Caki2 (cell line): ENCODE measurements at places on chromosomes 11 and 22.

GRCh38 chr22:41531715-41532477 lies 12.4 kb downstream of the POLR3H start:
- DNase-seq = no peak

DNA sequence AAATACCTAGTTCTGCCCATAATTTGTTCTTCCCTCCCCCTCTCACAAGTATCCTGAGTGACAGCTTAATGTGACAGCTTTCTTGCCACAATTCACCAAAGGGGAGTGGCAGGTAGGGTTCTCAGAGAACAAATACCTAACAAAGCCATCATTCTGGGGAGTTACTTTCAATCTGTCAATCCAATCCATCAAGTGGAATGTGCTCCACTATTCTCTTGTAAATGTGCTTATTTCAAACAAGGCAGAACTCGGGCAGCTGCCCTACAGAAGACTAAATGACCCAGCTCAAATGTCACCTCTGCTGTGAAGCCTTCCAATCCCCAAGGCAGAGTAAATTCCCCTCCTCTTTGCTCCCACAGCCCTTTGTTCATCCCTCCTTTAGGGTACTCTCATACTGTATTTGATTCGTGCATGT lies 27.8 kb downstream of the LGR4 start:
- no peak for DNase-seq

GRCh38 chr11:2481253-2481652 lies 36.4 kb downstream of the KCNQ1 start:
- no peak for DNase-seq

GRCh38 chr11:47998733-47999359 lies 18.5 kb downstream of the PTPRJ start:
- DNase-seq = peak; percentile 83

DNA sequence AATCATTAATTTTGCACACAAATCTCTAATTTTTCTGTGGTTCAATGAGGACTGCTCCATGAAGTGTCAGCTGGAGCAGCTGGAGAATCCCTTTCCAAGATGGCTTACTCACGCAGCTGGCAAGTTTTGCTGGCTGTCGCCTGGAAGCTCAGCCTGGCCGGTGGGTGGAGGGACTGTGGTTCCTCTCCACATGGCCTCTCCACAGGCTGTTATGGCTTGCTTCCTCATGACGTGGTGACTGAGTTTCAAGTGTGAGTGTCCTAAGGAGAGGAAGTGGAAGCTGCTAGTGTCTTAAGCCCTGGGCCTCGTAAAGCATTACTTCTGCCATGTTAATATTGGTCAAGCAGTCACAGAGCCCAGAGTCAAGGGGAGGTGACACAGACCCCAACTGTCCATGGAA lies 14.0 kb upstream of the NRIP3 start:
- DNase-seq = no peak

GRCh38 chr11:128161436-128161835 lies 425.9 kb downstream of the ETS1 start:
- no peak for DNase-seq

- peak; percentile 39 for DNase-seq
These were observed 4.1 kb upstream of the CD82 start for GRCh38 chr11:44561275-44561805.

DNA sequence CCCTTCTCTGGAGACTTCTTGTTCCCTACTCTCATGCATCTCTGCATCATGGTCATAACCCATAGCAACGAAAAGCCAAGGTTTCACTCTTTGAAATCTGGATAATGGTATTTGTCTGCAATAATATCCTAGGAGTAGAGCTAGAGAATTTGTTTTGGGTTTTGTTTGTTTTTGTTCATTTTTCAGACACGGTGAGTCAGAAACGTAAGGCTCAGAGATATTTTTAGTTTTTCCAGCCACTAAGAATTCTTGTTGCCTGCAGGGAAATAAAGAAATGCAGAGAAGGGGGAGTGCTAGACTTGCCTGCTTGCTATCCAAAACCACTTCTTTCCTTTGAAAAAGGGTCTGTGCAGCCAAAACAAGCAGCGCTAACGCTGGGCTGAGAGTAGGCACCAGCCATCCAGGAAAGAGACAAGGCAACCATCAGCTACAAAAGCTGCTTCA lies 26.0 kb downstream of the POU2AF3 start:
- no peak for DNase-seq

DNA sequence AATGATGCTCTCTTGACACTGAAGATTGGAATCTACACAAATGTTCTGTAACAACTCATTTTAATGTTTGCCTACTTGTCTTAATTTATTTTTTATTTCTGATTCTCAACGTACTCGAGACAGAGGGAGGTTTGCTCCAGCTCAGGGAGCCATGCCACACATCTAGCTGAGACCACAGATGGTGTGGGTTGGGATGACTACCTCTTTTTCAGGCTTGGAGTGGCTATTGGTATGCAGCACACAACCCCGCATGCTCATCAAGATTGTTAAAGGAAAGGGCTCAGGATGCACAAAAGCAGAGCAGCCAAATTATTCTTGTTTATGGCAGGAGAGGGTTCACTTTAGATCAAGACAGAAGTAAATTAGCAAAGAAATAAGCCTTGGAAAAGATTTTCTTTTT lies 424.5 kb downstream of the OPCML start:
- DNase-seq = no peak

GRCh38 chr11:2860636-2861035 lies 24.9 kb downstream of the CDKN1C start:
- DNase-seq = peak; percentile 51

- peak; percentile 2 for DNase-seq
These were observed 25.8 kb downstream of the QSER1 start for GRCh38 chr11:32918427-32918826.

GRCh38 chr11:23679981-23680380 lies 816.9 kb upstream of the LUZP2 start:
- no peak for DNase-seq

DNA sequence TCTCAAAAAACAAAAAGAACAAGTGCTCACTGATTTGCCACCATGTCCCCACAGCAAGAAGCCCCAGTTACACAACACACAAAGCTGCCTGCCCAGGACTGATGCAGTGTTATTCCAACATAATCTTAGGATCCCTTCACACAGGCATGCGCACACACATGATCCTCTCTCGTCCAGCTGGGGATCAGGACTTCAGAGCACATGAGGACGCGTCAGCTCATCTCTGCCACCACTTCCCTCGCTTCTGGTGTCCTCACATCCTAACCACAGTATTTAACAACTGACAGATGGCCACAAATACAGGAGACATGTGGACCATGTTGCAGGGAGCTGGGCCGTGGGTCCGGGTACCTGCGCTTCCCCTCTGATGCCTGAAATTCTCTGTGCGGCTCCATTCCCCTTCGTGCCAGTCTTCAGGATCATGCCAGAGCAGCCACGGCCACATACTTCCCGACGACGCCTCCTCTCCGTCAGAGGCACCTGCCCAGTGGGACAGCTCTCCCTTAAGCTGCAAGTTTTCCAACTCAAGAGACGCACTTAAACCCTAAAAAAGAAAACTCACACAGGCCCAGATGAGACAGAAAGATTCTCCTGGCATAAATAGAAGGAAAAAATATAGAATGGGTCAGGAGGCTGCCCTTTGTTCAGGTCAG lies 68.3 kb downstream of the PACSIN2 start:
- no peak for DNase-seq

DNA sequence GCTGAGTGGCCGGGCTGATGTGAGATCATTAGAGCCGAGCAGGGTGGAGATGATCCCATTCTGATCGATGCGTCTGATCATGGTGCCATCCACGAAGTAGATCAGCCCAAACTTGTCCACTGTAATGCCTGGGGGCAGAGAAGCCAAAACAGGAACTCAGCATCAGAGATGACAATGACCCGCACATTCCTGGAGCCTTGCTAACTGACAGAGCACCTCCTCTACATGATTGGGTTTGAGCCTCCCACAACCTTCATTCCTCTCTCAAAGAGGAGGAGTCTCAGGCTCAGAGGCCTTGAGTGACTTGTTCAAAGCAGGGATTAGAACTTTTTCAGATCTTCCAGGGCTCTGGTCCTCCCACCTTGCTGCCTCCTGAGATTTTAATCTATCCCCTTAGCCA lies 133.7 kb upstream of the NARS2 start:
- no peak for DNase-seq

DNA sequence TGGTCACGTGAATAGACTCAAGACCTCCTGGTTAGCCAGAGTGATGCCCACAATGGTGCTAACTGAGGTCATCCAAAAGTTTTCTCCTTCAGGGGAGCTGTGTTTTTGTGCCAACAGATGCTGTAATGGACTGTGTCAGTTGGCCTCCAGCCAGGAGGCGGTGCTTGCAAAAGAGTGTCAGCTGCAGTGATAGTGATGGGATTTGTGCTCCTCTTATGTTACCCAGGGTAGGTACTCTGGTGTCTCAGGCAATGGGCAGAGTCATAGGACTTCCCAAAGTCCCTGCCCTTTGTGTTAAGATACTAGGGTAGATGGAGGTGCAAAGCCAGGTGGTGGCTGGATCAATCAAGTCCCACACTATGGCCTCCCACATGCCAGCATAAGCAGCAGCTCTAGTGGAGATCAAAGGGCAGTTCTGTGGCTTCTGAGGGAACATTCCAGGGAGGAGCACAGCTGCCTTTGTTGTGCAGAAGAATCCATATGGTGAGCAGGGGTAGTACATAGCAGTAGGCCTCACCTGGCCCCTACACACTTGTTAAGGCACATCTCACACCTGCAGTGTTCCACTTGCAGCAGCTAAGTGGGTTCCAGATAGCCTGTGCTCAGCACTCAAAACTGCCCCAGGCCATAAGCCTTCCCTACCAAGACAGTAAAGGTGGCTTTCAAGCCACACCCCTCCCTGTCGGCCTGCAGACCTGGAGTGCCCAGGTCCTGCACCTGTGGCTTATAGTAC lies 9.4 kb upstream of the FANCF start:
- peak; percentile 55 for DNase-seq

GRCh38 chr11:122897606-122898210 lies 15.1 kb downstream of the JHY start:
- DNase-seq = peak; percentile 23

- DNase-seq = no peak
These were observed 3.0 kb downstream of the MAFF start for GRCh38 chr22:38204784-38205183.

DNA sequence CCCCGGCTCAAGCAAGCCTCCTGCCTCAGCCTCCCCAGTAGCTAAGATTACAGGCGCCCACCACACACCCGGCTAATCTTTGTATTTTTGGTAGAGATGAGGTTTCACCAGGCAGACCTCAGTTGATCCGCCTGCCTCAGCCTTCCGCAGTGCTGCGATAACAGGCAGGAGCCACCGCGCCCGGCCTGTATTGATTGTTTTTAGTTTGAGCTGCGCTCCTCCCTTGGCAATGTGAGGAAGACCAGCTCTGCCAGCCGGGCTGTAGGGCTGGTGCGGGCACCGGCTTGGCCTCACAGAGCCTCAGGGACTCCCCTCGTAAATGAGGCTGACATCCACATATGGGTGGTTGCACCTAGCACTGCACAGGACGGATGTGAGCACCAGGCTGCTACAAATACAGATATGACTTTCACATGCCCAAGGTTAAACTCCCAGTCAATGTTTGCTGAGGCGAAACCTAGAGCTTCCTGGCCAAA lies 7.5 kb upstream of the SLC2A11 start:
- no peak for DNase-seq

DNA sequence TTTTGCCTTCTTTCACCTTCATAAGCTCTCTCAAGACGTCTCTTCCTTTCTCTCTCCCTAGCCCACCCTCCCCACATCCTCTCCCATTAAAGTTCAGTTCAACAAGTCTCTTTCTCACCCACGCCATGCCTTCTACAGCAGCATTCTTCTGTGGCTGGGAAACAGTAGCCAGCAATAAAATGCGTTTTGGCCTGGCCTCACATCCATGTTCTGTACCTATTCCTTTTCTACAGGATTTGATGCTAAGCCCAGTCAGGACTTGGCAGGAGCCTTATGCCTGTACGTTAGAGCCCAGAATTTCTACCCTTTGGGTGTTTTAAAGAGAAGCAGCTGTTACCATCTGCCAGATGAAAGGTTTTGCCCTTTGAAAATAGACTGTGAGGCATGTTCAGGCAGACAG lies 7.1 kb upstream of the CD44 start:
- DNase-seq = no peak

DNA sequence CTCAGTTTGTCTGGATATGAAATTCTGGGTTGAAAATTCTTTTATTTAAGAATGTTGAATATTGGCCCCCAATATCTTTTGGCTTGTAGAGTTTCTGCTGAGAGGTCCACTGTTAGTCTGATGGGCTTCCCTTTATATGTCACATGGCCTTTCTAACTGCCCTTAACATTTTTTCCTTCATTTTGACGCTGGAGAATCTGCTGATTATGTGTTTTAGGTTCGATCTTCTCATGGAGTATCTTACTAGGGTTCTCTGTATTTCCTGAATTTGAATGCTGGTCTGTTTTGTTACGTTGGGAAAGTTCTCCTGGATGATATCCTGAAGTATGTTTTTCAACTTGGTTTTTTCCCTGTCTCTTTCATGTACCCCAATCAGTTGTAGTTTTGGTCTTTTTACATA lies 22.8 kb downstream of the OR52A5 start:
- no peak for DNase-seq

- DNase-seq = no peak
These were observed 400.5 kb downstream of the TENM4 start for GRCh38 chr11:79040348-79040747.

DNA sequence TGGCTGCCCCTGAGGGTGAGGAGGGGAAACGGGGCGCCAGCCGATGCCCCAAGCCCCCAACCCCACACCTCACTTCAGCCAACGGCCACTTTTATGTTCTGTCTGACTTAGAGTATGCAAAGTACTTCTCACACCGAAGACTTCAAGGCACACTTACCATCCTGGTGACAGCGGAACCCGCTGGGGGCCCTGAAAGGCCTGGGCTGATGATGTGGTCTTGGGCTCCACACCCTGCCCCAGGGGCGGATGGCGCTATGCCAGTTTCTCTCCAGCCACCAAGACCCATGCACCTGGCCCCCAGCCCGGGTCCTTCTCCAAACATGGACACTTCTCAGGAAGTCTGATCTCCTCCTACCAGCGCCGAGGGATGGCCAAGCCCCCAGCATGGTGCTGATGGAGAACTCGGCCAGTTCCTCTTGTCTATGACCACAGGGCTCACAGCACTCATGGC lies 175.4 kb downstream of the CTTN start:
- DNase-seq = no peak

DNA sequence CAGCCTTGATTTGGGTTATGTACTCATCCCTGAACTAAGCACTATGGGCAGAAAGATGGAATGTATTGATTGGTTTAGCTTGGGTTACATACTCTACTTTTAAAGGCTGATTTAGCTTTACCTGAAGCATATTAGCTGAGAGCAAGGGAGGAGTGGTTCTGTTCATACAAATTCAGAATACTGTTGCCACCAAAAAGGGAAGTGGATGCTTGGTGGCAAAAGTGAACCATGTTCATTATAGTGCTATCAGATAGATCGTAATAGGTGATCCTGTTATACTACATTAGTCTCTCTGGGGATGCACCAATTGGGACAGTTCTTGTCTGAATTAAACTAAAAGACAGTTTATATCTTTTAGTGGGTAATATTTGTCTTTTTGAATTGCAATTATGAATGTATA lies 44.5 kb upstream of the RRM1 start:
- DNase-seq = no peak

DNA sequence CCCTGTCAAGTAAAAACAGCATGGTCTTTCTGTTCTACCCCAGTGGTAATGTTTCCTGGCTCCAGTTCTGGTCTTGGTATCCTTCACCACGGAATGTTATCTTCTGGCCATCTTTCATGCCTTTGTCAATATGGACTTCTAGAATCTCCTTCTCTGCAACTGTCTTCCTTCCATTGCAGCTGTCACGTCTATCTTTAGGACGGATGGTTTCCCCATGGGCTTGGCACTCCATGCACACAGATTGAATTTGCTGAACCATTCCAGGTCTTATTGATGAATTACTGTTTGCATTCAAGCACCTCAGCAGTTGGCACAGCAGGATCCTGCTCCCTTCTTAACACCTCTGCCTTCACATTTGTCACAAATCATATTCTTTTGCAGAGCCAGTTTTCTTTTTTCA lies 44.9 kb upstream of the SLC25A18 start:
- no peak for DNase-seq
